Stimulated activated CD8-positive, alpha-beta memory T cell treated with anti-CD3 and anti-CD28 coated beads, Interleukin-15, amount 100 ng/mL, for 4 hours (primary cell): ENCODE measurements at places on chromosomes 4 and X.

GRCh38 chr4:19227701-19228100 is 1024.0 kb upstream of the SLIT2 start:
- DNase-seq: no peak

- no peak for DNase-seq
These were observed 475.4 kb upstream of the HS3ST1 start for GRCh38 chr4:11904117-11904535.

DNA sequence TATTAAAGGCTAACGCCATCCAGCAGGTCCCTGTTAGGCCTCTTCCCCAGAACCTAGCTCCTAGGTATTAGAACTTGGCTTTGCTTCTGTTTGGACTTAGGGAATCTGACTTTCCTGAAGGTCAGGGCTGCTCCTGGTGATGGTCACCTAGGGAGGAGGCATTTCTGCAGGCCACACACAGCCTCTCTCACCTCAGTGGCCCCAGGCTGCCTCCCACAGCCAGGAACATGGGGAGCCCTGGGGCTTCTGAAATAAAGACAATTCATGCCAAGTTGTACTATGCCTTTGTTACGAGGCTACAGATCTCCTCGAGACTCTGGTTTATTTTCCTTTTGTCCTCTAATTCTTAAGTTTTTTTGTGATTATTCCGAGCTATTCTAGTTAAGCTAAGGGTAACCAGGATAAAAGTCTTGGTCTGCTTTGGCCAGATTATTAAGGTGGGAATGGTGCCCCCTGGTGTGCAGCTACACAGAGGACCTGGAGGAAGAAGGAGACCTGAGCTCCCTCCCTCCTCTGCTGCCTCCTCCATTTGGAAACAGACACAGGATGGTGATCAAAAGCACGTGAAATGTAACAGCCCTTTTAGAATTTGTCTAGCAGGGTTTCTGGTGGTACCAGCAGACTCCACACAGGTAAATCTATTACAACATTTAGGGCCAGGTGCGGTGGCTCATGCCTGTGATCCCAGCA is 131.0 kb downstream of the DCLK2 start:
- no peak for DNase-seq

DNA sequence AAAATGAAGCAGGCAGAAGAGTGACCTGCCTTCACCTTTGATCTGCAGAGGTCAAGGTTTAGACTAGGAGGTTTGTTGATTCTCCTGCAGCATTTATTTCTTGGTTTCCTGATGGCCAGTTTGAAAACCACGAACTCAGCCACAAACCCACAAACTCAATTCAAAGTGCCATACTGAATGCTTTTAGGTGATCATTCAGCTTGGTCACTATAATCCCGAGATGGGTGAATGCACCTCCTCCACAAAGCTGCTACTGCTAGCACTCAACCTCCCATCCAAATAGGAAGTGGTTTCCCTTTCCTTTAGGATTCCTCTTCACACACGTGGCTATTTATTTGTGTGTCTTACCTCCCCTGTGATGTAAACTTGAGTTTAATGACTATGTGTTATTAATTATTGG is 225.2 kb downstream of the MID1 start:
- DNase-seq: no peak

GRCh38 chr4:39706334-39706733 is 8.4 kb downstream of the UBE2K start:
- no peak for DNase-seq

DNA sequence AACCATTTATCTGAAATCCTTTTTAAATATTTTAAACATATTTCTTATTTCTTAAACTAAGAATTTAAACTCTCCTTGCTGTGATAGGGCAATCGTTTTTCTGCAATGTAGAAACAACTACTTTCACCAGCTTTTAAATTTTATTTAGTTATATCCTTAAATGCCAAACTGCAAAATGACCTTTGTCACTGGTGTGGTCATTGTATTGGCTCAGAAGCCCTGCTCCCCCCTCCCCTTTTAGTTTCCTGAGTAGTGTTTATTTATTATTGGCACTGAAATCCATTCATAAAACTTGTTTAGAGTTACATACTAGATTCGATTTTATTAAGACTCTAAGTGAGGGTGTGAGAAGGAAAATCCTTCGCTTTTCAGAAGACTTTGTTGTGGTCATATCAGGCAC is 23.0 kb downstream of the MAOA start:
- no peak for DNase-seq

DNA sequence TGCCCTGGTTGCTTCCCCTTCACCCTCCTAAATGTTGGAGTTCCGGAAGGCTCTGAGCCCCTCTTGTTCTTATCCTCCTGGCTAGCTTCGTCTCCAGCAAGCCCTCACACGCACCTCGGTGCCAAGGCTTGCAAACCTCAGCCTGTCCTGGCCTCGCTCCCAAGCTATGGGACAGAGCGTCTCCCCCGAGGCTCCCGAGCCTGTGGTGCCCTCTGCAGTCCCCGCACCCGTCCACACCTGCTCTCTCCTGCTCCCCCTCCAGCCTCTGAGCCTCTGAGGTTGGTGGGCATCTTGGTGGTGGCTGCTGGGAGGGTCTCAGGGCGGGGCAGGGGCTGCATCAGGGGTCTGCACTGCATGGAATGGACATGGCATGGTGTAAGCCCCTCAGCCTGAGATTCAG is 63.2 kb downstream of the TRMT44 start:
- DNase-seq: no peak

- DNase-seq: no peak
These were observed 168.9 kb downstream of the GPAT3 start for GRCh38 chr4:83704786-83705185.

DNA sequence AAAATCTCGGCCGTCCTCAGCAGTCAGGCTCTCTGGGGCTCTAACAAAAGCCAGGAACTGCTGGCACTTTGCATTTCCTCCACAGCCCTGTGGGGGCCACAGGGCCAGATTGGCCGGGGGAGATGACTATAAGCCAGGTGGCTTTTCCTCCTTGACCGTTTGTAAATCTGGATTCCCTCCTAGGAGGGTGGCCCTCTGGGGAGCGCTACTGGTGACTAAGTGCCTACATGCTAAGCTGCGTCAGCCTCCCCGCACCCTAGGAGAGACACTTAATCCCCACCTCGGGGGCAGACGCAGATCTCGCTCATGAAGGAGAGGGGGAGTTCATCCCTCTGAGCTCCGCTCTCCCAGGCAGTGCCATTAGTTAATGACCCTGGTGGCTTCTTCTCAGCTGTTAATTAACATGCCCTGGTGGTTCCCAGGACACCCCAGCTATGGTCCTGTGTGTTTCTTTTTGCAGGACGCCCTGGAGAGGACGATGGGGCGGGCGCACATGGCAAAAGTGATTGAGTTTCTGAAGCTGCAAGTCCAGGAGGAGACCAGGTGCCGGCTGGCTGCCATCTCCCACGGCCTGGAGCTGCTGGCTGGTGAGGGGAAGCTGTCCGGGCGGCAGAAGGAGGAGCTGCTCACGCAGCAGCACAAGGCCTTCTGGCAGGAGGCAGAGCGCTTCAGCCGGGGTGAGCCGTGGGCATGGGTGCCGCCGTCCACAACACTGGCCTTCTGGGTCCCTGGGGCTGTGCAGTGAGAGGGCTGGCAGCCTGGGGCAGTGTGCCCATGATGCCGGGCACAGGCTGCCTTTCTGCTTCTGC is 41.6 kb downstream of the EVC start:
- DNase-seq: no peak
